ENCODE measurements at places on chromosomes 5 and 9. TPM values are rescaled to one million over a fixed set of nuclear protein-coding genes. Genes with fewer than 3 reads are reported as not detected.

DNA sequence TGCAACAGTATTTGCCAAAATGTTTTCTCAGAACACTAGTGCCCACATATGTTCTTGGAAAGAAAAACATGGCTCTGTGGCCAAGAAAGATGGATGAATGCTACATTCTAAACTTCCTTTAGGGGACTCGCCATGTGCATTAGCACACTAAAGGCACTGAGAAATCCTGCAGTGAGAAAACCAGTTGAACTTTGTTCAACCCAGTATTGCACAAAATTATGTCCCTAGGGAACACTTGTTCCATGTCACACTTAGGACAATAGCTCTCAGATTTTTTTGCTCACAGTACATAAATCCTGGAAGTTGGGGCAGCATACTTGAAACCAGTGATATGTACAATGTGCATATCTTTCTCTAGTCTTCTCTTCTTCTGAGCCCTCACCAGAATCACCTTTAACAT, 96.6 kb downstream of the ADRB2 start:
- no peak overlapping the region for H3K4me3 ChIP-seq
- no peaks in the 10 kb centered on the region for H3K36me3 ChIP-seq
- DNase-seq = no peak
- H3K27me3 ChIP-seq = peaks cover 2% of the 10 kb centered on the region
- H3K4me1 ChIP-seq = no peaks in the 10 kb centered on the region
- no peak overlapping the region for H3K27ac ChIP-seq

GRCh38 chr9:125370786-125371185, 109.2 kb downstream of the GAPVD1 start:
- peaks cover 5% of the 10 kb centered on the region for H3K36me3 ChIP-seq
- H3K4me1 ChIP-seq = peaks cover 10% of the 10 kb centered on the region
- no peak for DNase-seq
- no peak overlapping the region for H3K27ac ChIP-seq
- no peak overlapping the region for H3K4me3 ChIP-seq
- H3K27me3 ChIP-seq = peaks cover 6% of the 10 kb centered on the region

DNA sequence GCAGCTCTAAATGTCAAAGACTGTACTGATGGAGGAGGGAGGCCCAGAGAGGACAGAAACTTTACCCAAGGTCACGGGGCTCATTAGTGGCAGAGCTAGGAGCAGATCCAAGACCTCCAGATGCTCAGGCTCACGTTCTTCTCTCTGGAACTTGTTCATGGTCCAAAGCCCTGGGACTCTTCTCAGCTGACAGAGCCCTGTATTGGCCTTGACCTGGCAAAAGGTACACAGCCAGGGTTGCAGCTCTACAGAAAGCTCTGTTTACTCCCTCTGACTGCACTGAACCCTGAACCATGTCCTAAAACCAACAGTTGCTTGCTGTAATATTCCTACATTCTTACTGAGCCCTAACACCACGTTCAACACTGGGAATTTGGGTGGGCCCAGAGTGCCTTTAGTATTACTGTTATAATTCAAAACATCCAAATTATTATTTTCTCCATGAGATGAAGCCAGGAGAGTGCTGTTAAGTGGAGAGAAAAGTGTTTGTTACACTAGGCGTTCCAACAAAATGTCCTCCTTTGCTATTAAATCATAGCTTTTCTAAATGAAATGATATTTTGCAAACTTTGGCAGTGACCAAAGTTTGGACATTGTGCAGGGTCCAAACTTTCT, 602.4 kb upstream of the CLINT1 start:
- H3K27me3 ChIP-seq = no peaks in the 10 kb centered on the region
- no peak overlapping the region for H3K4me3 ChIP-seq
- H3K36me3 ChIP-seq = no peaks in the 10 kb centered on the region
- DNase-seq = no peak
- peaks cover 8% of the 10 kb centered on the region for H3K4me1 ChIP-seq

GRCh38 chr5:152683205-152683604, 278.1 kb upstream of the NMUR2 start:
- no peaks in the 10 kb centered on the region for H3K36me3 ChIP-seq
- no peak overlapping the region for H3K27ac ChIP-seq
- no peak overlapping the region for H3K4me3 ChIP-seq
- DNase-seq = no peak
- H3K4me1 ChIP-seq = no peaks in the 10 kb centered on the region

OR1N1 gene
- polyA plus RNA-seq = not detected

SHOC1 gene
- not detected for polyA plus RNA-seq

Data from B cell (primary cell).